ENCODE measurements at places on chromosomes 6 and 20. TPM values are rescaled to one million over a fixed set of nuclear protein-coding genes. Genes with fewer than 3 reads are reported as not detected.

PAX1 gene
- not detected for total RNA-seq

LCA5 gene
- total RNA-seq = 2.1 TPM

HSPA1L gene
- total RNA-seq = 0.98 TPM

GJA10 gene
- not detected for total RNA-seq

EIF6 gene
- total RNA-seq = 108 TPM

UBD gene
- total RNA-seq = not detected

NEURL2 gene
- 3.5 TPM for total RNA-seq

MAS1 gene
- not detected for total RNA-seq

OVOL2 gene
- not detected for total RNA-seq

PPP1R14C gene
- total RNA-seq = 3.2 TPM

STMND1 gene
- total RNA-seq = not detected
